Mucosa of gallbladder (tissue), 1 donor: ENCODE measurements at places on chromosomes 4 and X.

DNA sequence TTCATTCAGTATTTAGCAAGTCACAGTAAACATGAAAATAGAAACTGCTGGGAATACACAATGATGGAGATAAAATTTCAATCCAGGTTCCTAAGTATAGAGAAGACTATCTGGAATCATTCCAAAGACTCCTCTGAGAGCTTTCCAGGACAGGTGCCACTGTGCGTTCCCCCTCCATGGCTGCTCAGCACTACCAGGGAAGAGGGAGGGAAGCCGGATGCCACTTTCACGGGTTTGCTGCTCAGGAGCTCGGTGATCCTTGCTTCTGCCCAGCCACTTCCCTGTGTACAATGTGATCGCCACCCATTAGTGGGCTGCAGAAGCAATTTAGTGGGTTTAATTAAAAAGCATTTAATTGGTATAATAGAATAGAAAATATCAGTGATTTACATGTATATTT lies 94.5 kb downstream of the FNIP2 start:
- no peak for DNase-seq

DNA sequence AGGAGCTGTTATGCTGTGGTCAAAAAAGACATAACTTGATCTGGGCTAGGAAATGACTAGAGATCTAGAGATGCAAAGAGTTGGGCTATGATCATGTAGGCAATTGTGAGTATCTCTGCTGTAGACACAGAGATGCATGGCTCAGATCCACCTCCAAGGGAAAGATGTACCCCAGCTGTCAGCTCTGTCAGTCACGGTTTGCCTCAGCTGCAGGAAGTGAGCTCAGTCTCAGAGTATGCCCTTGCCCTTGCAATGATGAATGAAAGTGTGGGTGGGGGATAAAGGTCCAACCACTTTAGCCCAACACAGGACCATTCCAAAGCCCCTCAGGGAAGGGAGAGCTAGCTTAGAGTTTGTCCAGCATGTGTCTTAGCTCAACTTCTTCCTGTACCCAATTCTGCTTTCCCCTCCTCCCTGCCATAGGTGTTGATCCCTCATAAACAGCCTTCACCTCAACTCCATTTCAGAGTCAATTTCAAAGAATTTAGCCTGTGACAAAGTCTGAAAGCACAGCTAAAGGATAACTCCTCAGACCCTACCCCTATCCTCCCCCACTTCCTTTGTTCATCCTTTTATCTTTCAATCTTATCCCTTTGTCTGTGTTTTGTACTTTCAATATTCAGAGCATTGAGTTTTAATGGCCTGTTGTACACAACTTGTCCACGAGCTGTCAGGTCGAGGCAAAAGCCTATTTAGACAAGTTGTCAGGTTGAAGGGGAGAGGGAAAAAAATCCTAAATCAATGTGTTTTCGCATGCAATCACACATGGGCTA lies 90.6 kb downstream of the MID1IP1 start:
- DNase-seq: no peak

- no peak for DNase-seq
Observed at GRCh38 chrX:53383376-53384076, 38.9 kb downstream of the SMC1A start.

DNA sequence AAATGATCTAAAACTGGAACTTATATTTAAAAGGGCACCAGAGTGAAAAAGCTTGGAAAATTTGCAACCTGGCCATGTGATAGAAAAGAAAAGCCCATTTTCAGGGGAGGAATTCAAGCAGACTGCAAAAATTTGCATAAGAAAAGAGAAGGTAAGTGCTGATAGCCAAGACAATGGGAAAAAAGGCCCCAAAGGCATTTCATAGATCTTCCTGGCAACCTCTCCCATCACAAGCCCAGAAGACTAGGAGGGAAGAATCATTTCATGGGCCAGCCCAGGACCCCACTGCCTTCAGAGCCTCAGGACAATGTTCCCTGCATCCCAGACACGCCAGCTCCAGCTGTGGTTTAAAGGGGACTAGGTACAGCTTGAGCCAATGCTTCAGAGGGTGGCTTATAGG lies 887.3 kb upstream of the DIAPH2 start:
- DNase-seq: no peak

DNA sequence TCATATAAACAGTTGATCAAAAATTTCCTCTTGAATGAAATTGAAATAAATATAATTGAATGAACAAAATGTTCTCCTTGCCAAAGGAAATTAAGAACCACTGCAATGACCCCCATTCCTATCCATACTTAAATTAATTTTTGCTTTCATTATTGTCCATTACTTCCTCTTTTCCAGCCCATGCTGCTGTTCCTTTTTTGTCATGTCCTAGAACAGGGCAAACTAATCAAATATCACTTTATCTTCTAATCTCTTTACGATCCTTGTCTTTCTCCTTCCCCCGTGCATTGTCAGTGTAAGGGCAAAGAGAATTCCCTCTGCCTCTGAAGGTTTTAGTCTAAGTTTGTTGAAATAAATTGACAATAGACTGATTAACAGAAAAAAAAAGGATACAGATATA lies 203.0 kb downstream of the CENPC start:
- DNase-seq: no peak

DNA sequence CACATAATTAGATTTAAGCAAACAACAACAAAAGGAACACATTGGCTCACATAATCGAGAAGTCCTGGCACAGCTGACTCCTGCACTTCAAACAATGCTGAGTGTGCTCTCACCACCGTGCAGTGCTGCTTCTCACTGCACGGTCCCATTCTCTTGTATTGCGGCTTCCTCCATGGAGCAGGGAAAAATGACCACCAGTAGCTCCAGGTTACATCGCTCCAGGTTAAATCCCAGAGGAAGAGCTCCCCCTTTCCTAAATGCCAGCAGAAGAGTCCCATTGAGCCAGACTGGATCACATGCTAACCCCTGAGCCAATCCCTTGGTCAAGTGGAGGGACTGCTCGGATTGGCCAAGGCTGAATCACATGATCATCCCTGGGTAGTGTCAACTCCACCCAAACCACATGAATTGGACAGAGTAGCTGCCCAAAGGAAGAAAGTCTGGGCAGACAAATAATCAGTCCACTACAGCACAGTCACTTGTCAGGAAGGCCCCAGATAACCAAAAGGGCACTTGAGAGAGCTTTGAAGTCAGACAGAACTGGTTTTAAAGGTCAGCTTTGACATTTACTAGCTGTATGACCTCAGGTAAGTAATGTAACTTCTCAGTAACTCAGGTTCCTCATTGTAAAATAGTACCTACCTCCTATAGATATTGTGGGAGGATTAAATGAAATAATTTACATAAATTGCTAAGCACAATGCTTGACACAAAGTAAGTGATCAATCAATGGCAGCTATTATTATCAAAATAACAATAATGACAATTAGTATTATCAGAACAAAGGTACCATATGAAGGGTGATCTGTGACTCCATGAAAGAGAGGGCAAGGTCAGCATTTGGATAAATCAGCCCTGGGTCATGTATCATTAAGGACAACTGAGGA lies 14.3 kb downstream of the TEC start:
- no peak for DNase-seq
